Stimulated activated CD4-positive, alpha-beta T cell treated with anti-CD3 and anti-CD28 coated beads, Interleukin-4, amount 100 ng/mL, for 48 hours (primary cell): ENCODE measurements at places on chromosomes 11 and 22.

- no peak for DNase-seq
Measured at GRCh38 chr22:39574779-39575551, 4.4 kb downstream of the CACNA1I start.

DNA sequence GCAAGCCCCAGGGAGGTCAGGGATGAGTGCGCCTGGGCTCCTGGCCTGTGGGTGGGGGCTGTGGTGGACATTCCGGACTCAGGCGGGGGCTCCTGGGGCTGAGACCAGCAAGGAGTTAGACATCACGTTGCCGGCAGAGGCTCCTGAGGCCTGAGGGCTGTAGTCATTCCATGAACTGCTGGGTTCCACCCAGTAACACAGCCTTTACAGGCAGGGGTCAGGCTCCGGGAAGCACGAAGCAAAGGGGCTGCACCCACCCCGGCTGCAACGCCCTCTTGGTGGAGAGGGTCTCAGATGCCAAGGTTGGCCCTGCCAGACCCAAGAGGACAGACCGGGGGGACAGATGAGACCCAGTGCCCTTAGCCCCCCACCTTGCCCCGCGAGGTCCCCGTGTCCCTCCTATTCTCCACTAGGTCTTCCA lies 9.0 kb downstream of the TNNT3 start:
- no peak for DNase-seq

DNA sequence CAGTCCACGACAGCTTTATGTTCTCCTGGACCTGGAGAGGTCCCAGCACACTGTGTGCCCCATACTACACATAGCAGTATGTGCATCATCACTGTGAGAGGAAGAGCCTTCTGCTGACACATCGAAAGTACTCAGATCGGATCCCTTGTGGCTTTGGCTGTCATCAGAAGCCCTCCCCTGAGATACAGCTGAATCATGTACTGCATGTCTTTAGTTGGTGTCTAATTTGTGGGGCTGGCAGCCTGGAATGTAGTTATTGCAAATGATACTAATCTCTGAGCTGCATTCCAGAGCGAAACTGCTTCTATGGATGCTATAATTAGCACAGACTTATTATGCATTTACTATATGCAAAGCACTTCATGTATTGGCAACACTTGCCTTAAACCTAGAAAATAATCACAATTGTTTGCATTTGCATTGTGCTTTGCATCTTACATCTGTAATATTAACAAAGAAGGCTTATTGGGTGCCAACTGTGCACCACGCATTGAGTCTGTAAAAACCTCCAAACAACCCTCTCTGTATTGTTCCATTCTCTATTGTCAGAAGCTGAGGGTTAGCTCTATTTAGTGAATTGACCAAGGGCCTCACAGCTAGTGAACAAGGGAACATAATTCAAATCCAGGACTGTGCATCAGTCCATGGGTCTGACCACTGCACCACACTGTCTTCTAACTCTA lies 89.2 kb upstream of the CRTAM start:
- DNase-seq: no peak

GRCh38 chr22:35445933-35446332 lies 46.0 kb downstream of the MCM5 start:
- no peak for DNase-seq

DNA sequence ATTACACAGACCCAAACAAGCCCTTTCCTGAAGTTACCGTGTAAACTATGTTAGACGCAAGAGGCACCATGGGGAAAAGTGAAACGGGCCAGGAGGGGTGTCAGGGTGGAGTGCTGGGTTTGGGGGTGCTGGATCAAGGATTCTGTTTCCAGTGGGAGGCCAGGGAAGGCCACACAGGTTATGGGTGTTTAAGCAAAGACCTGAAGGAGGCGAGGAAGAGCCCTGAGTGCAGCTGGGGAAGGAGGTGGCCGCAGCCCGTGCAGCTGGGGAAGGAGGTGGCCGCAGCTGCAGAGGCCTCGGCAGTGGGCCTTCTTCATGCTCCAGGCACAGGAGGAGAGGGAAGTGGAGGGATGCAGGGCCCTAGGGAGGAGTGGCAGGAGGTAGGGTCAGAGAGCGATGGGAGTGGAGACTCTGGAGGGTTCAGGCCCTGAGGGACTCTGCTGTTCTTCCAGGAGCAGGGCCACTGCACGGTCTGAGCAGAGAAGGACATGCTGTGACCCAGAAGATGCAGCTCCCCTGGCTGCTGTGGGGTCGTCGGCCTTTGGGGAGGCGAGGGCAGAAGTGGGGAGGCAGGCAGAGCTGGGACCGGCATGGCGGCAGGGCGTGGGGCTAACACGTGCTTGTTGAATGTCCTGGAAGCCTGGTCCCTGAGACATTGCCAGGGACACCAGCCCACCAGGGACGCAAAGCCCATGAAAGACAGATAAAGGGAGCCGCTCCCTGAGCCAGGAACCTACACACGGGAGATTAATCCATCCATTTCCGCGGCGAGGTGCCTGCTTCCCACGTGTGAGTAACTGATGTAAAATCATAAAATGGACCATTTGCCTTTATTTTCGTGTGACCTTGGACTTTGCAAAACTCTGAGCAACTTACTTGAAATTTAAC lies 1049.1 kb downstream of the BRD1 start:
- DNase-seq: no peak

DNA sequence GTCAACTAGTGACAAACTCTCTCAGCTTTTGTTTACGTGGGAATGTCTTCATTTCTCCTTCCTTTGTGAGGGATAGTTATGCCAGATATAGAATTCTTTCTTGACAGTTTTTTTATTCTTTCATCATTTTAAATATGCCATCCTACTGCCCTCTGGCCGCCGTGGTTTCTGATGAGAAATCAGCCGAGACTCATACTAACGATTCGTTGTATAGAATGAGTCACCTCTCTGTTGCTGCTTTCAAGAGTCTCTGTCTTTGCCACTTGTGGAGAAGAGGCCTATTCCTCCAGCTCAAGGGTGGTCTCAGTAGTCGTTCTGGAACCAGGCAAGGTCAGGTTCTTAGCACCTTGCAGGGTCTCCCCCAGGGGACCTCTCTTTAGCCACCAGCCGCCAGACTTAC lies 8.0 kb downstream of the MYO7A start:
- DNase-seq: no peak

DNA sequence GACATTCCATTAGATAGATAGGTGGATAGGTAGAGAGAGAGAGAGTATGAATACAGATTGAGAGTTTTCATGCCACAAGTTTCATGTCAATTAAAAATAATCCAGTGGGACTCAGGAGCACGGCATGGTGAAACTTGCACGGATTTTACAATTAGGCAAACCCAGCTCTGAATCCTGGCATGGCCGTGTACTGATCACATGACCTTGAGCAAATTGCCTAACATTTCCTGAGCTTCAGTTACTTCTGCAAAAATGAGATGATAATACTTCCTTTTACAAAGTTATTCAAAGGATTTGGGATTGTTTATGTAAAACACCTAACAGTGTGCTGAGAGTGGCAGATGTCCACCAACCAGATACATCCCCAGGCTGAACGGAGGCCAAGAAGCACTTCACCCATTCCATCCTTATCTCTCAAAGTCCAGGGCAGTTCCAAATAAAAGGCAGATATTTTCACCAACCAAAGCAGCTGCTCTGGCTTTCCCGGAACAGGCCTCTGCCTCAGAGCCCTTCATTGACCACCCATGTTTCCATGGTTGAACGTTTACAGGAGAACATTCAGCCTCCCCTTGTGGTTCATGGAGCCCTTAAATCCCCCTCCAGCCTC lies 17.9 kb downstream of the APLNR start:
- DNase-seq: no peak

GRCh38 chr11:1832211-1832919 lies 2.4 kb upstream of the SYT8 start:
- DNase-seq: peak; percentile 71

GRCh38 chr22:32754413-32755041 lies 47.0 kb upstream of the TIMP3 start:
- DNase-seq: no peak

- no peak for DNase-seq
Measured at GRCh38 chr11:116972691-116973090, 125.5 kb downstream of the SIK3 start.

DNA sequence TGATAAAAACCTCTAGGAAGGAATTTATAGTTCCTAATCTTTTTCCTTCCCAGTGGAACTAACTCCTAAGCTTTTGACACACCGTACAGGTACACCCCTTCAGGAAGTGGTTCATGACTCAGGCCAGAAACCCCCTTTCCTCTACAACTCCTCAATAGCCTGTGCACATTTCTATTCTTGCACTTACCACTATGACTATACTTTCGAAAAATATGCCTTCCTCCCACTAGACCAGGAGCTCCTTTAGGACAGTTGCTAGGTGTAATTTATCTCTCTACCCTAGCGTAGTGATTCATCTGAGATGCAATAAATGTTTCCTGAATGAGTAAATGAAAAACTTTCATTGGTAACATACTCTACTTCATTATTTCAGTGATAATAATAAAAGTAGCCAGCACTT lies 14.5 kb downstream of the MAP6 start:
- DNase-seq: no peak

- peak; percentile 69 for DNase-seq
Measured at GRCh38 chr11:20363500-20364340, at the start of gene HTATIP2. Gene HTATIP2, plus strand, starts transcription at chr11:20363714. Its CDS starts 524 bp downstream, at chr11:20364238.

GRCh38 chr11:78339945-78340344 lies 77.7 kb downstream of the GAB2 start:
- no peak for DNase-seq

DNA sequence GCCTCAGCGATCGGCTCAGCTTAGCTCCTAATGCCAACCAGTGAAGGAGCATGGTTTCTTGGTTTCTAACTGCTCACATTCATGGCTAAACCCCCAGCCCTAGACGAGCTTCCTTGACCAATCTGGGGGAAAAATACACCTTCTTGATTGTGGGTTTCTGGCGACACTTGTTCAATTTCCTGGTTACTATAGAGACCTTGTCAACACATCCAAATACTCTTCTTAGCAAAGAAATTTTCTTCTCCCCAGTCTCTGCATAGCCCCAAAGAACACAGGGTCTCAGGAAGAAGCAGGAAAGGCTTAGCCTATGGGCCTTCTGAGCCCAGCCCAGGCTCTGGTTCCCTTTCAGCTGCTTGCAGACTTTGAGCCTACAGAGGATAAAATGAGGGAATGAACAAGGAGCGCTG lies 88.5 kb upstream of the SYT13 start:
- DNase-seq: no peak

- DNase-seq: no peak
Measured at GRCh38 chr11:910044-910588, 494 bp downstream of the CHID1 start.

DNA sequence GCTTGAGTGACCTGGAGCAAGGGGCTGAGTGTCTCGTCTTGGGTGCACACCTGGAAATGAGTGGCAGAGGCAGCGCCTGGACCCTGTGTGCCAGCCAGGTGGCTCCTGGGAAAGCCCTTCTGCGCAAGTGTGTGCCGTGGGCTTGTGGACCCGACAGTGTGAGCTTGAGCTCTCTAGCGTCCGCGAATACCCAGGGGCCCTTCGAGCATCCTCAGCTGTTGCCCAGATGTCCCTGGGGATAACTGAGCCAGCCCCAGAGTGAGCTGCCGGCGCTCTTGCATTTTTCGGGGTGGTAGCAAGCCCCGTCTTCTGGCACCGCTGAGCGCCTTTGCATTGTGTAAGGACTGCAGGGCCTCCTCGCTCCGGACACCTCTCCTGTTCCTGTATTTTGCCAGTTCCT lies 399.2 kb downstream of the TBC1D22A start:
- DNase-seq: no peak

- peak; percentile 32 for DNase-seq
Measured at GRCh38 chr11:122505304-122506006, 150.1 kb upstream of the UBASH3B start.

GRCh38 chr11:21554284-21554683 lies 638.6 kb upstream of the ANO5 start:
- DNase-seq: no peak

DNA sequence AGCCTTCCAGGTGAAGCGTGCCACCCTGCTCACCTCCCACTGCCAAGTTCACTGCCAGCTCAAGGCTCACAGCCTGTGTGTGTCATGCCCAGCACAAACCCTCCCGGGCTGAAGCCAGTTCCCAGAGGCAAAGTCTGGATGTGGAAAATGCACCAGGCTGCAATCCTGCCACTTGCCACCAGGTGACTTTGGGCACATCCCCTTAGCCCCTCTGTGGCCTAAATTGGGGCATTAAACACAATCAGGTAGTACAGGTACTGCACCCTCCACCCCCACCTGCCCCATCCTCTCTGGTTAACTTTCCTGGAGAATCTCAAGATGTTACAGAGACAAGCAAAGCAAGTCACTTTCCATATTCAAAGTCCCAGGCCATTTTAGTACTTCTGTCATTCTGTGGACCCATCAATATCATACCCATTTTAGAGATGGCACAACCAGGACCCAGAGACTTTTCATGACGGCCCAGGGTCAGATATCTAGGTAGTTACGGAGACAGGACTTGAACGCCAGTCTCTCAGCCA lies 1.8 kb upstream of the RASD2 start:
- peak; percentile 45 for DNase-seq

DNA sequence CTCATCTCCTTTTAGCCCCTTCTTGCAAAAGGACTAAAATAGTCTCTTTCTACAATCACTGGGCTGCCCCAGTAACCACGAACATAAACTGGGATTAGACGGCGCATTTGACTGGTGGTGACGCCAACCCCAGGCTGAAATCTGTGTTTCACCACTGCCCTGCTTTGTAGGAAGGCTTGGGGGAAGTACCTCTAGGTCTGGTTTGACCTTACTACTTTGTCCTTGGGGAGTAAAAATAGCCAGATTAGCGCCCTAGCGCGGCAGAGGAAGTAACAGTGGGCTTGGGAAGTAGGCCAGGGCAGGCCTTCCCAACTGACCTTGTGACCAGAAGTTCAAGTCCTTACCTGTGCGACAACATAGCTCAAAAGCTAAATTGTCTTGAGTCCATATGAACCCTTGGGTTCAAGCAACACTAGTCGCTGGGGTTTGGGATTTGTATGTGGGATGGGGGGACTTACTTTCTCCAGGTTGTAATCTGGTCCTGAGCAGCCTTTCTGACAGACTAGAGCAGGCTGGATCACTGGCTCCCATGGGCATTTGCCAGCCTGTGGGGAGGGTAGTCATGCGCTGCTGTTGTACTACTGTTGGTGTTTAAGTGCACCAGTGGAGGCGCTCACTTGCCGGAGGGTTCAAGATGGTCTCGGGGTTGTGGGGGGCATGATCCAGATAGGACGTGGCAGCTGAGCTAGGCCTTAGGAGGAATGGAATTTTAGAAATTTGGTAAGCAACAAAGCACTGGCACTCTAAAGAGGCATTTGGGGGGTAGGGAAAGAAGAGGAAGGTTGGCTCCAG lies 953 bp upstream of the PACS1 start:
- no peak for DNase-seq

DNA sequence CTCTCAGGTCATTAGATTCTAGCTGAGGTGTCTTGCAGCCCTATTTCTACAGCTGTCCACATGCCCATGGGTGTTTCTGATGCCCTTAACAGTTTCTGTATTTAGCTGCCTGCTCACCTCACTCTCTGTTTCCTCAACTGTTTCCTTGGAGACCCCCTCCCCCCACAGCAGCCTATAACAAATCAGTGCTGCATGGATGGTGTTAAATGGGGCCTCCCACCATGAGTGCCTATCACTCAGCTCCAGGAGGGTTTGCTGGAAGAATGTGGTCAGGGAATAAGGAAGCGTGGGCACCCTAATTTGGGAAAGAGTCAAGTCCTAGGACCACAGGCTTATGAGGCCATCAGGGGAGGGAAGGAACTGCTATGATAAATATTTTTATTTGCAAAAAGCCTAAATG lies 8.6 kb downstream of the KLHL35 start:
- DNase-seq: no peak
